ENCODE measurements at places on chromosomes 7 and 10. TPM values are rescaled to one million over a fixed set of nuclear protein-coding genes. Genes with fewer than 3 reads are reported as not detected.

PIP gene
- not detected for total RNA-seq

ZNF777 gene
- 13.3 TPM for total RNA-seq

UNCX gene
- not detected for total RNA-seq

CRHR2 gene
- total RNA-seq: not detected

DNA sequence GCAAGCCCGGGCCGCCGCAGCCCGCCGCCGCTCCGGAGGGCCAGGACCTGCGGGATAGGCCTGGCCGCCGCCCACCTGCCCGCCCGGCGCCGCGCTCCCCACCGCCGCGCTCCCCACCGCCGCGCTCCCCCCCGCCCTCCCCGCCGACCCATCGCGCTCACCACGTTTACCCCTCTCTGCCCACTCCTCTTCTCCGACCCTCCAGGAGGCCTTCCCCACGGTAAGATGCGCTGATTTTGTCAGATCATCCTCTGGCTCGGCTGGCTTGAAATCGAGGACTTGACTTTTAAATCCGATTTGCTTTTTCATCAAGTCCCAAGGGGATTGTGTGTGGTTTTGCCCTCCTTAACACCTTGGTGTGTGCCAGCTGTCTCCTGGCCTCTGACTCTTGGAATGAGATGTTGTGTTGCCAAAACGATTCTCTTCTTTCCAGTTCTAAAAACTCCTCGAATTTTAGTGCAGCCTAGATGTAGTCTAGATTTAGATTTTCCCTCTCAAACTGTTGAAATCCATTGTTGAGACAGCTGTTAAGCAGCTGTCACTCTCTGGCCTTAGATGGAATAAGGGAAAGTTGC, 738 bp downstream of the POM121 start:
- no peak for DNase-seq

GRCh38 chr7:104958371-104958865, 55.6 kb upstream of the KMT2E start:
- no peak for DNase-seq

DNA sequence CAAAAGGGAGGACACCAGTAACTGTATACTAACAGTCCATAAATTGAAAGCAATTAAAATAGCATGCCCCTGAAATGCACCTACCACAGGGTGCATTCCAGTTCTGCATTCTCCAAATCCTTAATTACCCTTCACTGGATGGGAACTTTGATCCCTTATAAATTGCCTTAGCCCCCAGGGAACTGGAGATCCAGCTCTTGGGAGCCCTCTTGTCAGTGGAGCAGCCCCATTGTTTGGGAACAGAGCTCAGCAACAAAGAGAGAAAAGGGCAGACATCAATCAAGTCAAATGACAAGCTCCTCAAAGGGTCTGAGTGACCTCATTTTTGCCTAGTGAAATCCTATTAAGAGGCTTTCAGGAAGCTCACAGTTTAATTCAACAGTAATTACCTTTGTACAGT, 472.6 kb downstream of the XPNPEP1 start:
- no peak for DNase-seq

DNA sequence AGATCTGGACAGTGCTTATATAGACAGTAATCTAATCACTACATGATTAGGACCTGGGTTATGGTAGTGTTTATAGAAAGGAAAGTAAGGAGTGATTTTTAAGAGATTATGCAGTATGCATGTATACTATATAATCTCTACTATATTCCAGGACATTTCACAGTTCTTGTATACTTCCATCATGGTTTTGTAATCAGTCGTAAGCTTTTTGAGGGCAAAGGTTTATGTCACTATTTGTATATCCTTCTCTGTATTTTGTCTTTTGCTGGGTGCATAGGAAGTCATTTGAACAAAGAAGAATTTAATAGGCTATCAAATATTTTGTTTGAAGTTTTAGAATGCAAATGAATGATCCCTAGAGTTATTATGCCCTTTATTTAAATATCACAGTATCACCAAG, 39.2 kb downstream of the RSBN1L start:
- no peak for DNase-seq

GRCh38 chr7:130554481-130554880, 62.6 kb downstream of the MEST start:
- no peak for DNase-seq

DNA sequence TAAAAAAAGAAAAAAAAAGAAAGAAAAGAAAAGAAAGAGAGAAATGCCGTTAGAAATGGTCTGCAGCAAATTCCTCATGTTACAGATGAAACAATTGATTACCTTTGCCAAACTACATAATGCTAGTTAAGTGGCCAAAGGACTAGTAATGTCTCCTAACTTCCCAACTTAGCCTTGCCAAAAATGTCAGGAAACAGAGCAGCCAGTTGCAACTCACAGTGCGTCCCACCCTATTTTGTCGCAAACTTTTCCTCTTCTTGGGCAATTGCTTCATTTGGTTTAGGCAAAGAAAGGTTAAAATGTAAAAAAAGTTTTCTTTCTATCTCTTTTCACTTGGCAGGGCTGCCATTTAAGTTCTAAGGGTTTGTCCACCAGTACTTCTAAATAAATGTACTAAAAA, 53.1 kb downstream of the APBB1IP start:
- DNase-seq: no peak

DNA sequence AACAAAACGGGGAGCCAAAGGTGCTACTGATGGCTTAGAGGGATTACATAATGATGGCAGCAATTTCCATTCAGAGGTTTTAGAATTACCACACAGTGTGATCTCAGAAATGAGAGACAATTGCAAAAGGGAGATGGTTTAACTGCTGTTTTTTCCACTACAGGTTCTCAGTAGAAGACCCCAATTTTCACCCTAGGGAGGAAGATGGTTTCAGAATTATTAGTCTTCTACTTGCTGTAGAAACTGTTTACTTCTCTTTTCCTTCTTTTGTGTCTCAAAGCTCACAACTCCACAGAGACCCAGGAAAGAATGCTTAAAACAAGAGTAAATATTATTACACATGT, 226.5 kb downstream of the INHBA start:
- no peak for DNase-seq

- DNase-seq: no peak
Measured at GRCh38 chr7:17598846-17599245, 300.4 kb downstream of the AHR start.

GRCh38 chr7:30888747-30889146, 22.9 kb upstream of the AQP1 start:
- DNase-seq: no peak

GRCh38 chr10:86001521-86001920, 365.1 kb downstream of the GRID1 start:
- DNase-seq: no peak

GRCh38 chr7:90824386-90825307, 228.5 kb downstream of the CDK14 start:
- no peak for DNase-seq

- no peak for DNase-seq
Measured at GRCh38 chr10:122161795-122162194, 109.3 kb upstream of the BTBD16 start.

DNA sequence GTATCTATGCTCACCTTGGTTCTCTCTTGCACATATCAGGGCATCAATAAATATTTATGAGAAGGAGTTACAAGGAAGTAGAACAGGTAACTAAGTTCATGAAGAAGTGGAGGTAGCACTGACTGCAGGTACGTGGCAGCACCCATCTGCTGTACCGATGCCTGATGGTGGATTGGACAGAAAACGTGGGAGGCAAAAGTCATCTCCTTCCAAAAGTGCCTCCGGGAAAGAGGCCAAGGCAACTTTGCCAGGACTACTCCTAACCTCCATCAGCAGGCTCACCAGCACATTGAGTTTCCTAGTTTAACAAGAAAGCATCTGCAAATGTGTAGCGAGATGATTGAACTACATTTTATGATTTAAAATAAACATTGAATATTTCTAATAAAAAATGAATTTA, 248.8 kb downstream of the ANKRD7 start:
- no peak for DNase-seq

DNA sequence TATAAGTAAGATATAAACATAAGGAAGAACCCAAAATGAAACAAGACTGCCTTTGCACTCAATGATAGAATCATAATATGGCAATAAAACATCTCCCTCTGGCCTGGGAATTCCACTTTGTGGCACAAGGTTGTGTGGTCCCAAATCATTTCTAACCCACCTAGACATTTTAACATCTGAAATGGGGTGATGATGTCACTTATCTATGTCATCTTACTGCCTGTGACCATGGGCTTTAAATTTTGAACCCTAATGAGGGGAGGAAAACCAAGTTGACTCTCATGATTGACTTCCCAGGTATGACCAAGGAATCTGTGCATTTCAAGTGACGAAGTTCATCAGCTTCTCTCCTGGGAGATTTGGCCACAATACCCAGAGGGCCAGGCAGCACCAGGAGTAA, 24.5 kb upstream of the ACSM6 start:
- no peak for DNase-seq

DNA sequence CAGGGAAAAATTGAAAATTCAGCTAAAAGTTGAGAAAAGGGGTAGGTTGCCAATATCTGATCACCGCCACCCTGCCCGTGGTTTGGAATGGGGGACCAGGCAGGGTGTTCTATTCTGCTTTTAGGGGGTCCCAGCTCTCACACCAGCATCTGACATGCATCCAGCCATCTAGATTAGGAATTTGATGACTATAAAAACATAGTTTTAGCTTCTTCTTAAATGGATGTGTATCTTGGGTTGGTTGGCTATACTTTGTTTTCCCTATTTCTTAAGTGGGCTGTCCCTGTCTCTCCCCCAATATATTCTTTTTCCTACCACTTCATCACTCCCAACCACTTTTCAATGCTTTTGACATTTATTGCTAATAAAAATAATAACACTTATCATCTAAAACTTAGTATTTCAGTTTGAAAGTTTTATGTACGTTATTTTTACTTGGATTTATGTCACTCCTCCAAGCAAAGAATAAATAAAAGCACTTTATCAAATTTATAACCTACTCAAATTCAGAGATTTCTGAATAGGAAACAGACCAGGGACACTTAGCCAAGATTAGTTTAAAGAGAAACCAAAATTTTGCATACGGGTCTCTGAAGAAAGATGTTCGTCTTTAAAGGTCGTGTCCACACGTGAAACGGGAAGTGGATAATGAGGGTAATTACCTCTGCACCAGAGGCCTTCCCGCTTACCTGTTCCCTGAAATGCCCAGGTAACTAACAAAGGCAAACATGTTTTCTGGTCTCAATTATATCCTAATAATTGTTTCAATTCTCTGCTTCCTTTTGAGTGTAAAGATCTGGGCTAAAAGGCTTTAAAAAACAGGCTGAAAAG, 233.2 kb upstream of the AUTS2 start:
- no peak for DNase-seq

- no peak for DNase-seq
Measured at GRCh38 chr7:27244488-27245123, 2.0 kb downstream of the EVX1 start.

DNA sequence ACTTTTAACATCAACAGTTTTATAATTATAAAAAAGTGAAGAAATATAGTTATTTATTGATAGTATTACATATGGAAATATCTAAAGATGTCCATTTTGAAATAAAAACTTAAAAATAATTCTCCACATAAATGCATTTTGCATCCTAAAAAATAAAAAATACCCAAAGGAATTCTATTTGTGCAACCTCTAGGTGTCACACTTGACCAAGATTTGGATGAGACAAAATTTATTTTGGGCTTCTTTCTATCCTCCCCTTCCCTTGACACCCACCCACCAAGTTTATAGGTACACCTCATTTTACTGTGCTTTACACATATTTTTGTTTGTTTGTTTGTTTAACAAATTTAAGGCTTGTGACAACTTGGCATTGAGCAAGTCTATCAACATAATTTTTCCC, 3.3 kb upstream of the THSD7A start:
- DNase-seq: no peak

All from activated CD4-positive, alpha-beta T cell treated with anti-CD3 and anti-CD28 coated beads for 36 hours (primary cell).